ENCODE measurements at places on chromosomes 12 and 14. TPM values are rescaled to one million over a fixed set of nuclear protein-coding genes. Genes with fewer than 3 reads are reported as not detected.
A peak's percentile ranks its signal among the peaks of the same experiment; 100 is the strongest.

DNA sequence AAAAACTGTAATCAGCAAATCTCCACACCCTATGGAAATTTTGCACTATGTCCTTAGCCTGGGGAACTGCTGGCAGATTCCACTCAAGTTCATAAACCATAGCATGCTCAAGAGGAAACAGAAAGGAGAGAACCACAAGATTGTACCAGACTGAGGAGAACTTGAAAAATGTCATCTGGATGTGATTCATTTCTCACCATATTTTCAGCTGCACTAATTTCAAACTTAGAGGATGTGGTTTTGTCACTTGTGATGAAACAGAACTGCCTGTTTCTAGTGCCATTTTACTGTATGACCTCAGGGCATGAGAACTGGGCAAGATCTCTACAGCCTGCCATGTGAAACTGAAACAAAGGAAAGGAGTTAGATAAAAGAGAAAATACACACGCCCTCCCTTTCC lies 1493.1 kb upstream of the FLRT2 start:
- DNase-seq, result no peak
- peak overlapping the region; percentile 84 for H3K27ac ChIP-seq
- H3K4me1 ChIP-seq, result peaks cover 18% of the 10 kb centered on the region
- H3K27me3 ChIP-seq, result no peaks in the 10 kb centered on the region
- H3K36me3 ChIP-seq, result no peaks in the 10 kb centered on the region
- peak overlapping the region; percentile 22 for H3K4me3 ChIP-seq

- H3K27me3 ChIP-seq, result no peaks in the 10 kb centered on the region
- no peaks in the 10 kb centered on the region for H3K36me3 ChIP-seq
- H3K4me3 ChIP-seq, result no peak overlapping the region
- no peak for DNase-seq
Measured at GRCh38 chr12:27229367-27229766, 14.7 kb upstream of the STK38L start.

DNA sequence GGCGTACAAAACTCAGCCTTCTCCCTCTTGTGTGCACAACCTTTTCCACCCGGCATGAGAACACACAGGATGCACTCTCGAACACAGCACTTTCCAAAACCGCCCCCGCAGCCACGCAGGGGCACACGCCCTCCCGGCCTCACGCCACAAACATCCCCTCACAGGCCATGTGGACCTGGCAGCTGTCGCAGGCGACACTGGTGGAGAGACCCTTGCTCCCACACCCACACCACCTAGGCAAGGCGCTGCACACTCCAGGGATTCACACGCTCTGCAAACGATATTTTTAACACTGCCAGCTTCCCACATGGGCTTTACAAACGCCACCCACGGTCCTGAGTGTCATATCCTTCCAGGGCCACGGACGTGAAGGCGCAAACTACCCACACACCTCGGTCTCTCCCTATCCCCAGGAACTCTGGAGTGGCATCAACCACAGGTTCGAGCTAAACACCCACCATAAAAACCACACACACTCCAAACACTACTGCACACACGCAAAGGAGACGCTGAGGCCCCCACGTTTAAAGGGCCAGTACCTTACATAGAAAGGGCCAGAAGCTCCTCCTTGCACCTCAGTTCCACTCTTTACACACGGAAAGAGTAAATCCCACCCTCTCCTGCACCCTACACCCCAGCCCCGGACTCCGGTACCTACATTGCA lies 12.4 kb upstream of the ITGB7 start:
- H3K36me3 ChIP-seq, result peaks cover under 1% of the 10 kb centered on the region
- H3K4me1 ChIP-seq, result peaks cover 61% of the 10 kb centered on the region
- DNase-seq, result no peak
- H3K27me3 ChIP-seq, result no peaks in the 10 kb centered on the region

- peak overlapping the region; percentile 97 for H3K27ac ChIP-seq
- peaks cover 32% of the 10 kb centered on the region for H3K36me3 ChIP-seq
- DNase-seq, result no peak
Measured at GRCh38 chr12:58917699-58918468, 2.4 kb downstream of the LRIG3 start.

DNA sequence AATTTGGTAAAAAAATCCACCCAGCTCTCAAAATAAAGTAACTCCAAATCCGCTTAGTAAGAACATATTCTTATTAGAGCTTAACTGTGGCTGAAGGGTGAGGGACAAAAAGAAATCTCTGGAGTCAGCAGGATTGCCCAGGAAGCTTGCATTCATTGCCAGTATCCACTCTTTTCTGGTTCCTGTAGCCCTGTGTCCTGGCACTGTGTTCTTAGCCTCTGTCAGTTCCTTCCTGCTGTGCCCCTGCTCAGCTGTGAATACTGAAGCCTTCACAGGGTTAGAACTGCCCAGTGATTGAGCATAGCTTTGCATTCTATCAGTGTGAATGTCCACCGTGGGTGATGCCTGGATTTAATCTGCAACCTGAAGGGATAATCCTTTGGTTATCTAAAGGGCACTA lies 266.9 kb upstream of the PELI2 start:
- no peaks in the 10 kb centered on the region for H3K27me3 ChIP-seq
- H3K36me3 ChIP-seq, result no peaks in the 10 kb centered on the region
- no peak overlapping the region for H3K4me3 ChIP-seq
- H3K27ac ChIP-seq, result peak overlapping the region; percentile 2

- peaks cover 5% of the 10 kb centered on the region for H3K36me3 ChIP-seq
- peak overlapping the region; percentile 23 for H3K27ac ChIP-seq
Measured at GRCh38 chr12:69388371-69388770, 28.8 kb downstream of the YEATS4 start.

DNA sequence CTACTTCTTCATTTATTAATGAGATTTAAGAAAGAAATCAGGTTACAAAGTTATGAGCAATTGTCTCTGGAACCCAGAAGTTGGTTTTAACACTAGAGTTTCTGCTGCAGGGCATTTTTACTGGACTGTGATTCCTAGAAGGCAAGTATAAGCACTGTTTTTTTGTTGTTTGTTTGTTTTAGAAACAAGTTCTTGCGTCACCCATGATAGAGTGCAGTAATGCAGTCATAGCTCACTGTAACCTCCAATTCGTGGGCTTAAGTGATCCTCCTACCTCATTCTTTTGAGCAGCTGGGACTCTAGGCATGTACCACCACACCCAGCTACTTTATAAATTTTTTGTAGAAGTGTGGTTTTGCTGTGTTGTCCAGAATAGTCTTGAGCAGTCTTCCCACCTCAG lies 25.6 kb downstream of the RAP1B start:
- H3K27ac ChIP-seq, result peak overlapping the region; percentile 58
- no peak overlapping the region for H3K4me3 ChIP-seq
- no peaks in the 10 kb centered on the region for H3K36me3 ChIP-seq
- no peak for DNase-seq
- peaks cover 56% of the 10 kb centered on the region for H3K4me1 ChIP-seq

GRCh38 chr12:102950950-102951619 lies 6.4 kb upstream of the ASCL1 start:
- H3K36me3 ChIP-seq, result no peaks in the 10 kb centered on the region
- no peak overlapping the region for H3K27ac ChIP-seq
- DNase-seq, result no peak
- H3K4me1 ChIP-seq, result no peaks in the 10 kb centered on the region
- no peak overlapping the region for H3K4me3 ChIP-seq

GRCh38 chr14:100416921-100417860 lies 94.1 kb downstream of the SLC25A47 start:
- no peaks in the 10 kb centered on the region for H3K27me3 ChIP-seq
- H3K27ac ChIP-seq, result no peak overlapping the region
- DNase-seq, result peak; percentile 92
- H3K4me1 ChIP-seq, result peaks cover 35% of the 10 kb centered on the region
- no peak overlapping the region for H3K4me3 ChIP-seq

- H3K4me1 ChIP-seq, result peaks cover 5% of the 10 kb centered on the region
- no peak overlapping the region for H3K27ac ChIP-seq
- DNase-seq, result no peak
- no peaks in the 10 kb centered on the region for H3K36me3 ChIP-seq
- peaks cover 78% of the 10 kb centered on the region for H3K27me3 ChIP-seq
Measured at GRCh38 chr12:54459355-54459754, 14.0 kb downstream of the GTSF1 start.

GRCh38 chr12:124321040-124321481 lies 26.2 kb downstream of the RFLNA start:
- DNase-seq, result peak; percentile 93
- H3K27me3 ChIP-seq, result no peaks in the 10 kb centered on the region
- H3K36me3 ChIP-seq, result peaks cover 20% of the 10 kb centered on the region
- no peaks in the 10 kb centered on the region for H3K4me1 ChIP-seq
- no peak overlapping the region for H3K4me3 ChIP-seq

GRCh38 chr12:130792821-130793553 lies 46.1 kb downstream of the STX2 start:
- DNase-seq, result no peak
- H3K4me1 ChIP-seq, result peaks cover 5% of the 10 kb centered on the region
- no peak overlapping the region for H3K4me3 ChIP-seq
- H3K36me3 ChIP-seq, result peaks cover 44% of the 10 kb centered on the region

ACSS3 gene
- total RNA-seq, result 5.6 TPM

DDX47 gene
- total RNA-seq, result 48.0 TPM

RESF1 gene
- total RNA-seq, result 22.6 TPM

ASIC1 gene
- total RNA-seq, result 3.0 TPM

CLEC7A gene
- total RNA-seq, result not detected

SPTB gene
- 0.26 TPM for total RNA-seq

ASCL1 gene
- not detected for total RNA-seq

LRP1-AS gene
- total RNA-seq, result not detected

MGAT4C gene
- 0.65 TPM for total RNA-seq
